ENCODE measurements at places on chromosomes 4 and X.
A peak's percentile ranks its signal among the peaks of the same experiment; 100 is the strongest.

DNA sequence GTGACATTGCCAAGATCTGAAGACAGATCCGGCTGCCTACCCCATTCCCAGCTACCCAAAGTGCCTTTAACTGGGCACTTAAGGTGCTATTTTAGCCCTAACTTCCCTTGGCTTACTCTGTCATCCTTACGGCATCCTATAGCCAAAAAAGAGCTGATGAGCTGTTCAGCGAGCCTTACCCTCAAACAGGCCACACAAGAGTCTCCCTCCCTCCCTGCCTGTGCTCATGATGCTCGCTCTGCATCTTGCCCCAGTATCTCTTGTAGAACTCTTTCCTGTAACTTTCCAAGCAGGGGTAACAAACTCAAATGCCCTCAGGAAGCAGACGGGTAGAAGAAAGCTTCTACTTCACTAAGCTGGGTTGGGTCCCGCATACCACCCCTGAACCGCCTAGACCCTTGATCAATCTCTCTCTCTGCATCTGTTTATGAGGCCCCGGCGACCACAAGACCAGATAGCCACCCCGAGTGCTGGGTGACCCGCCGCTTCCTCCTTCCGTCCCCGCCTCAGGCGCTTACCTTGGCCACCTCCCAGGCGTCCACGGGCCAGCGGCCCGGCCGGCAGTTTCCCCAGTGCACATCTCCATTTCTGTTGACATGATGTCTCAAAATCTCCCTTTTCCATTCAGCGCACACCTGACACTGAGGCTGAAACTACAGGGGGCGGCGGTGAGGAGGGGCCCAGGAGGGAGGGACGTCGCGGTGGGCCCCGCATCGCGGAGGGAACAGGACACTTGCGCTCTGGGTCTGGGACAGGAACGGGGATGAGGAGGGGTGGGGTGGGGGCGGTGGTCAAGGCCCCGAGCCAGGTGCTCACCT, 663 bp downstream of the CXorf38 start:
- DNase-seq: peak; percentile 21

DNA sequence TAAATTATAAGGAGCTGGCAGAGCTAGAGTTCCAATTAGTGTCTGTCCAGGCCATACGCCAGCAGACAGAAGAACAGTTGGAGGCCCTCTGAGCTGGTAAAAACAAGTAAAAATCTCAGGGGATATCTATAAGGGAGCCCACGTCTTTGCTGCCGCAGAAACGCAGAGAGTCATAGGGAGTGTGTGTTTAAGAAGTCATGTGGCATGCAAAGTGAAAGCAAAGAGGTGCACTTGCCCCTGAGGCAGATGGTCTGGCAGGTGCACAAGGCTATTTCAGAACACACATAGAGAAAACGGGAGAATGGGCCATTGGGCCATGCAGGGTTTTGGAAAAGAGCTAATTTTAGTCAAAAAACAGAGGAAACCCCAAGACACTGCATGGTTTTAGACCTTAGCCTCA, 92.7 kb downstream of the NAP1L3 start:
- no peak for DNase-seq

GRCh38 chr4:183632689-183633088, 26.3 kb downstream of the RWDD4 start:
- DNase-seq: no peak

DNA sequence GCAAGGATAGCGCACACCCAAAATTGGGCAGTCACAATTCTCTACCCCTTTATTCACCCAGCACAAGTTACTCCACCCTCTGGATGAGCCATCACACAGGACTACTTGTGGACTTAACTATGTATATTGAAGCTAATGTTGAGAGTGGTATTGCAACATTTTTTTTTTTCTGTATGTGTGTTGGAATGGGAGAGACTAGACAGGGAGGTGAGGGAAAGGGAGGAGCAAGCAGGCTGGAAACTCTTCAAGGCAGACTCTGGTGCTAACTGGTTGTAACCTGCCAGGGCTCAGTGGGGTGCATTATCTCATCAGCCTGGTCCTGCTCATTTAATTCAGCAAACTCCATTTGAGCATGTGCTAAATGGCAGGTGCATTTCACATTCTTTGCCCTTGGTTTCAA, 18.4 kb upstream of the CWH43 start:
- no peak for DNase-seq

DNA sequence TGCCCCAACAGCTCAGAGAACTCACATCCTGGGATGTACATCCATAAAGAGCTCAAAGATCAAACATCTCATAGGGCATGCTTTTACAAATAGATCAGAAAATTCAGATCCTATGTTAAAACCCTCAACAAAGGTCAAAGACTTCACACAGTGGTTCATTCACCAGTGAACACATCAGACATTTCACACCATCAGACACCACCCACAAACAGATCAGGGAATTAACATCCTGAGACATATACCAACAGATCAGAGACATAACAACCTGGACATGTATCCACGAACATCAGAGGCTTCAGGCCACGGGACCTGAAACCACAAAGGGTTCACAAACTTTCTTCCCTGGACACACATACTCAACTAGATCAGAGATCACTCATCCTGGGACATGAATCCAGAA, 23.4 kb downstream of the SUV39H1 start:
- DNase-seq: no peak
